ENCODE measurements at places on chromosomes 5 and 9.

- DNase-seq = no peak
Measured at GRCh38 chr9:7341571-7341970, 458.0 kb downstream of the DMAC1 start.

GRCh38 chr5:95743232-95743631 is 12.1 kb downstream of the RHOBTB3 start:
- no peak for DNase-seq

DNA sequence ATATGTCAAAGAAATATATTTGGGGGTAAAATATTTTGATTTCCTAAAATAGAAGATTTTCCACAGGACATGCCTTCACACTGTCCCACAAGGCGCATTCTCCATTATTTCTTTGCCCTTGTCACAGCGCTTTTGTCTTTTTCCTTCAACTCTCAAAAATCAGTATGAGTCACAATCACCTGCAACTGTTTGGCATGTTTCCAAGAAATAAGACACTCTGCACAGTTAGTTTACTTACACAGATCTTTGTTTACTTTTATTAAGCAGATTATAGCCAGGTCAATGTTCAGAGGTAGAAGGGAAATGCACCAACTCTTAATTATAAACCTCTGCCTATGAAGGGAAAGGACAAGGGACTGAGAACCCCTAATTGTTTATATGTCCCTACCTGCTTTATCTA is 9.5 kb downstream of the CEMIP2 start:
- no peak for DNase-seq

- DNase-seq = peak; percentile 94
Measured at GRCh38 chr5:54774281-54775170, 210.9 kb downstream of the ESM1 start.

DNA sequence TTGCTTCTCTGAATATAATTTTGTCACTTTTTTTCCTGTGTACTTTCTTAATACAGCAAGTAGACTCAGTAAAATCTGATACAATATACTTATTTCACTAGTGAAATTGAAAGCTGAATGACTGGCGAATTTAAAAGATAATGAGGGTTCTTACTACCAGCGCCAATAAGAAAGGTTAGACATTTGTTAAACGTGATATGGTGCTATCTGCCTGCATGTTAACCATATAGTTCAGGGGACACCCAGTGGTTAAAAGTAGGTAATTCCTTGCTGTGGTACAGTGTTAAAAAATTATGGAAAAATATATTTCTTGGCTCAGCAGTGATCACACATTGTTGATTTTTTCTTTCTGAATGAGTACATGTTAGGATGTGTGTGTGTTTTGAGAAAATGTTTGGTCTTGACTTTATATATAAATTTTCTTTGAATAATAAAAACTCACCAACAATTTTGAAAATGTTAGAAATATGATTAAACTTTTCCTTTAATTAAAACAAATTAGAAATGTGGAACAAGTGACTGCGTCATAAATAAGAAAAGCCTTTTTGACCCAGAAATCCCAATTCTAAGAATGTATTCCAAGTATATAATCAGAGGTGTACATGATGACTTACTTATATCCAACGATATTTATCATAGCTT is 25.8 kb downstream of the CAST start:
- DNase-seq = no peak

DNA sequence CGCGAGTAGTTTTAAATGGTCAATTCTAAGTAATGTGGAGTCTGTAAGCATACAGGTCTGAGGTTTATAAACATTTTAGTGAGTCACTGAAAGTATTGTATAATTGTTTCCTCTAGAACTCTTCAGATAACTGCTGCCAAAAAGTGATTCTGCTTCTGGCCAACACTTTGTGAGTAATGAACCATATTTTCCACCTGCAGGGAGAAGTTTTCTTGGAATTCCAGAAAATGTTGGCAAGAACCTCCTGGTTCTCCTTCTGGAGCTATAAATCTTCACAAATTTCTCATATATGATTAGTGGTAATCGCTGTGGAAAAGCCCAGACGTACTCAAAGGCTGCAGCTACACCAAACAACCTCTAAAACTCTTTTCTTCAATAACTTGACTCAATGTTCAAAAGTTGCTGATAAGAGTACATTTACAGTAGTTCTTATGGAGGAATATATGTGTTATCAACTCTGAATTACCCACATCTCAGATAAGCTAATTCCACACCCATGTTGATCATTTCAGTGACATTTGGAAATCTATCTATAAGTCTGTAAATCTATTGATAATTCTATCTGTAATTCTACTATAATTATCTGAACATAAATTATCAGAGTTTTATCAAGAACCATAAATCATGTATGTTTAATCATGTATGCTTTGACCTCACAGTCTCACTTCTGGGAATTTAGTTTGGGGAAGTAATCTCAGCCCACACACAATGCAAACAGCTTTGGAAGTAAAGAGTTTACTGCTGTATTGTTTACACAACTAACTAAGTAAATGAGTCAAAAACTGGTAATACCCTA is 74.1 kb downstream of the FNBP1 start:
- peak; percentile 78 for DNase-seq

- peak; percentile 41 for DNase-seq
Measured at GRCh38 chr9:72592502-72593403, 71.3 kb downstream of the TMC1 start.

GRCh38 chr5:170565072-170565471 is 61.3 kb downstream of the KCNIP1 start:
- DNase-seq = no peak

Data from femur (tissue), 1 donor.